Forelimb muscle (tissue), 1 donor: ENCODE measurements at places on chromosomes 7 and 10. TPM values are rescaled to one million over a fixed set of nuclear protein-coding genes. Genes with fewer than 3 reads are reported as not detected.

Gene TNKS2
- 38.4 TPM for polyA plus RNA-seq

Gene LRIT1
- polyA plus RNA-seq, result not detected

Gene UNC5B
- polyA plus RNA-seq, result 11.1 TPM

Gene ASB10
- 6.2 TPM for polyA plus RNA-seq

Gene FGFBP3
- 2.1 TPM for polyA plus RNA-seq

Gene LIPK
- not detected for polyA plus RNA-seq

Gene WNT16
- polyA plus RNA-seq, result 0.22 TPM

Gene CTTNBP2
- polyA plus RNA-seq, result 1.1 TPM

Gene NKX1-2
- not detected for polyA plus RNA-seq

Gene GIMAP2
- 5.4 TPM for polyA plus RNA-seq

GRCh38 chr10:94035982-94036765 is 42.4 kb downstream of the PLCE1 start:
- no peak for DNase-seq

- DNase-seq, result no peak
Measured at GRCh38 chr10:96225119-96225518, 46.2 kb downstream of the BLNK start.

DNA sequence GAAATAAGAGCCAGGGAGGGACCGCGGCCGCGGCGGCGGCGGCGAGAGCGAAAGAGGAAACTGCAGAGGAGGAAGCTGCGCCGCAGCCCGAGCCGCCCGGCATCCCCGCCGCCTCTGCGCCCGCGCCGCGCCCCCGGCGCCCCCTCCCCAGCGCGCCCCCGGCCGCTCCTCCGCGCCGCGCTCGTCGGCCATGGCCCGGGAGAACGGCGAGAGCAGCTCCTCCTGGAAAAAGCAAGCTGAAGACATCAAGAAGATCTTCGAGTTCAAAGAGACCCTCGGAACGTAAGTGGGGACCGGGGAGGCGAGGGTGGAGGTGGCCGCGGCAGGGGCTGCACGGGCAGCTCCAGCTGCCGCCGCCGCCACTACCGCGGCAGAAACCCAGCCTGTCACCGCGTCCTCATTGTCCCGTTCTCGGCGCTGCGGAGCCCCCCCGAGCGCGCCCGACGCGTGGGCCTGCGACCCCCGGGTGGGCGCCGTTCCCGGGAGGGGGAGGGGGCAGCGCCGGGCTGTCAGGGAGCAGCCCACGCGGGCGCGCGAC is 351 bp downstream of the CAMK1D start:
- no peak for DNase-seq

GRCh38 chr10:70549962-70550458 is 52.5 kb downstream of the PRF1 start:
- no peak for DNase-seq

- DNase-seq, result no peak
Measured at GRCh38 chr10:84522612-84523462, 194.4 kb downstream of the CCSER2 start.

- no peak for DNase-seq
Measured at GRCh38 chr10:70191972-70192305, 21.6 kb upstream of the SAR1A start.

GRCh38 chr10:113232928-113233511 is 283.0 kb downstream of the TCF7L2 start:
- no peak for DNase-seq

DNA sequence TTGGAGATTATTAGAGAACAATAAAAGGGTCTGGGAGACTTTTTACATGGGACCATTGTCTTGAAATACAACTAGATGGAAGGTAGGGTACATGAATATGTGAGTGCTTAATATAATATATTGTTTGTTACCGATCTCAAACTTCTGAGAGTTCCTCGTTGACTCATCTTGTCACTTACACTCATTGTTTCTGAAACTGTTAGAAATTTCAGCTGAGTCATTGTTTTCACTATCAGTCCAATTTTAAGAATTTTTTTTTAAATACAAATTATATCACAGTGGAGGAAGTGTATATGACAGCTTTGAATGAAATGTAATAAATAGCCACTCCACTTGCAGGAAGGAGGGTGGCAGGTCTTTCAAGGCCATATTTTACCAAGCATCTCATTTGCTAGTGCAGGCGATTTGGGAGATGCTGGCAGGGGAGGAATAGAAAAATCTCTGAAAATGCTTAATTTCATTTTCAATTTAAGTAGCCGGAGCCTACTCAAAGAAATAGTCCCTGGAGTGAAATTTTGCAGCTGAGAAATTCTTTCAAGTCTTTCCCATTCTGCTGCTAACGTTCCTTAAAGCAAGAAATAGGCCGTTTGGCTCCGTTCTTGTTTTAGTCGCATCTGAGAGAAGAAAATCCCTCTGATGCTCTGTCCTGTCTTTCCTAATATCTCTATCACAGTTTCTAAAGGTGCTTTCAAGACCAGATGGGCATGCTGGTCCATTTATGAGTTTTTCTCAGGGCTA is 1404.2 kb upstream of the CELF2 start:
- DNase-seq, result no peak

GRCh38 chr10:73248259-73248724 is 1.2 kb upstream of the DNAJC9 start:
- DNase-seq, result no peak

GRCh38 chr10:77673101-77673500 is 35.5 kb upstream of the KCNMA1 start:
- DNase-seq, result no peak
